ENCODE measurements at places on chromosomes 16 and 17.

DNA sequence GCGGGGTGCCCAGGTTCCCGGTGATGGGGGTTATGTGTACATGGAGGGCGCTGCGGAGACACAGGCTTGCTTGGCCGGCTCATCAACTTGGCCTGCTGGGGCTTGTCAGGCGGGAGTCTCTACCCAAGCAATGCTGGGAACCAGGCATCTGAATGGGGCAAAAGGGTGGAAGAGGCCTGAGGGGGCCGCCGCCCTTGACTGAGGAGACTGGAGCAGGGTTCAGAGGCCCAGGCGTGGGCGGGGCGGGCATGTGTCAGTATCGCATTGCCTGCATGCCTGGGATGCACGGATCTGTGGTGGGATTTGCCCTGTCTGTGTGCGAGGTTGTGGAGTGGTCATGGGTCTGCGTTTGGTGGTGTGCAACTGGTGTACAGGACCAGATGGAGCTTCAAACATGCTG, 21.1 kb downstream of the ARHGAP23 start:
- no peak for DNase-seq

- peak; percentile 94 for DNase-seq
Observed at GRCh38 chr17:37710344-37710886, 34.4 kb downstream of the HNF1B start.

GRCh38 chr17:82582709-82583108, 63.2 kb downstream of the FOXK2 start:
- DNase-seq, result no peak

DNA sequence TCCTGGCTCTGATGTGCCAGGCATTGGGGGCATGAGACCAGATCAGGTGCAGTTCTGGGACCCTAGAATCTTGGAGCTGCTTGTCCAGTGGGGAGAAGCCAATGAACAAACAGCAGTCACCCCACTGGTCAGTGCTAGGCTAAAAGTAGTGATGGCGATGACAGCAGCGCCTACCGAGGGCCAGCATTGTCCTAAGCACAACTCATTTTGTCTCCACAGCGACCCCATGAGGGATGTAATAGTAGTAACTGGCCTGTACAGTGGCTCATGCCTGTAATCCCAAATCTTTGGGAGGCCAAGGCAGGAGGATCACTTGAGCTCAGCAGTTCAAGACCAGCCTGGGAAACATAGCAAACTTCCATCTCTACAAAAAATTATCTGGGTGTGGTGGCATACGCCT, 6.2 kb downstream of the SMCR8 start:
- peak; percentile 51 for DNase-seq

DNA sequence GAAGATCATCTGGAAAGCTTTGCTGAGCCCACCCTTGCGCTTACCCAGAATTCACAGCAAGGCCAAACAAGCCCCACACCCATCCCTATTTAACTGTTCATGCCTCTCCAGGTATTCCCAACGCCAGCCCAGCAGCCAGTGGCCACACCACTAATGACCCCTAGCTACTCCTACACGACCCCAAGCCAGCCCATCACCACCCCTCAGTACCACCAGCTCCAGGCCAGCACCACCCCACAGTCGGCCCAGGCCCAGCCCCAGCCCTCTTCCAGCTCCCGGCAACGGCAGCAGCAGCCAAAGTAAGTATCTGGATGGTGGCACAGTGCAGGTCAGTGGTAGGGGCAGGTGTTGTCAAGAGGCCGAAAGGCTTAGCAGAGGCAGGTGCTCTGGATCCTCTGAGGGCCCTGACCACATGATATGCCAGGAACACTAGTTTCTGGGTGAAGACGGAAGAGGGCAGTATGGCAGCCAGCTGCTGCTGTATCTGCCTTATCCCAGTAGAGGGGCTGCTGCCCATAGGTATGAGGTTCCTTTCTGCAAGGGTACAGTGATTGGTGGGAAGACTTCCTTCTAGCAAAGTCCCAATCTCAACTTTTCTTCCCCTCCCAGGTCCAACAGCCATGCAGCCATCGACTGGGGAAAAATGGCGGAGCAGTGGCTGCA, 10.7 kb downstream of the PROCA1 start:
- no peak for DNase-seq

DNA sequence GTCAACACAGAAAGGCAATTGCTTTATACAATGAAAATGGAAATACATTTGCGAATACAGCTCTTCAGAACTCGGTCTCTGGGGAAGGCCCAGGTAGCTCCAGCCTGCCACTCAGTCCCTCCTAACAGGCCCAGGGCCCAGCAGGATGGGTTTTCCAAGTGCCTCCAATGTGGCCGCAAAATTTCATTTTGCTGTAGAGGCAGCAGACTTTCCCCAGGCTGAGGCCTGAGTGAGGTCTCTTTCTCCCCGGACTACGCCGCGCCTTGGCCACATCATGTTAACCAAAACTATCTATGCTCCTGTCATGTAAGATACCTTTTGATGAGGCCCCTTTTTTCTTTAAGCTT, 606.0 kb upstream of the SALL1 start:
- DNase-seq, result no peak

- DNase-seq, result peak; percentile 88
Observed at GRCh38 chr16:25691519-25692091, at the start of gene HS3ST4. Gene HS3ST4 (plus strand): TSS chr16:25691959.

DNA sequence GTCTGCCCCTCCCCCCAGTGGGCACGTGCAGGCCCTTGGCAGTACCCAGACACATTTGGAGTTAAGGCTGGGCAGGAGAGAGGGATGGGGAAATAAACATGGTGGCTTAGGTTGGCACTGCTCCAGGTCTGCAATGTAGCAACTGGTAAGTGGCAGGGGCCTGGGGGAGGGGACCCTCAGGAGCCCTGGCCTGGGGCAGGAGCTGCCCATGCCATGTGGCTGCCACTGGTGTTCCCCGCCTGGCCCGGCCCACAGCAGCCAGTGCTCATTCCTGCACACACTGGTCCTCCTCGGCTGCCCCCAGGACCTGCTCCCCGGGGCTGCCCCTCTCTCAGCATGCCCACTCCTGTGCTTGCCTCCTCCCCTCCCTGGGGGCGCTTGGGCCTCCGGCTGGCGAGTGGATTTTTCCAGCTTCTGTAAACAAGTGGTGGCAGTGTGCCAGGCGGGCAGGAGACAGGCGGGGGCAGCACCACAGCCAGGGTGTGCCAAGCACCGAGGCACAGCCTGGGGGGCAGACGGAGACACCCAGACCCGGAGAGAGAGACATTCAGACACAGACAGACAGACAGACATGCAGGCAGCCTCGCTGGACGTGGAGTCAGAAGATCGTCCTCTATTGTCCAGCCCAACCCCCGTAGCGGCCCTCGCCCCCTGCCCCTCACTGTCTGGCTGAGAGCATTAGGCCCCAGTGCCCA, 9.4 kb downstream of the THRA start:
- no peak for DNase-seq

DNA sequence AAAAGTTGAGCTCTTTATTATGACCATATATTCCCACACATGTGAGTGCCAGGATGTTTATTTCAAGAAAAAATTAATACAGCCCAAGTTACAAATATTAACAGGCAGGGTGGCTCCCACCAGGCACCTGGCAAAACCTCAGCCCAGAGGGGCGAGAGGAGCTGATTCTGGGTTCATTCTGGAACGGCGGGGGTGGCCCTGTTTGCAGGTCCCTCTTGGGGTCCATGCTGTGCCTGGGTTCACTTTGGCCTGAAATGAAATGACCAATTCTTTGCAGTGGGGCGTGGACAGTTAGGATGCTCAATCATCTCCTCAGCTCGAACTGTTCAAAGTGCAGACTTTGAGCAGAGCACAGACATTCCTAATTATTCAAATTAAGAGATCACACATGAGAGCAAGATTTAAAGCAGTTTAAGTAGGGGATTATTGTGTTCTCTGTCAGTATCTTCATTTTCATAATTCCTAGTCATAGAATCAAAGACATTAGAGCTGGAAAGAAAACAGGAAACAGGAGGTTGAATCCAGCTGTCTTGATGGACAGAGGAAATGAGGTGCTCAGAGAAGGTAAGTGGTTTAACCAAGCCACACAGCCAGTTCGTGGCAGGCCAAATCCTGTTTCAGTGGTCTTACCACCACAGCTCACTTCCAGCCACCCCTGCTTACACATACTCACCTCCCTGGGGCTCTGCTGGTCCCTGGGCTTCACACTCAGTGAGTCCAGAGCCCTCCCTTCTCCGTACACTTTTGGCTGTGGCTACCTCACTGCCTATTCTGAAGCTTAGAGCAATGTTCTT, 363.9 kb upstream of the TNRC6C start:
- DNase-seq, result no peak

GRCh38 chr16:4498546-4499195, 22.5 kb downstream of the HMOX2 start:
- no peak for DNase-seq

DNA sequence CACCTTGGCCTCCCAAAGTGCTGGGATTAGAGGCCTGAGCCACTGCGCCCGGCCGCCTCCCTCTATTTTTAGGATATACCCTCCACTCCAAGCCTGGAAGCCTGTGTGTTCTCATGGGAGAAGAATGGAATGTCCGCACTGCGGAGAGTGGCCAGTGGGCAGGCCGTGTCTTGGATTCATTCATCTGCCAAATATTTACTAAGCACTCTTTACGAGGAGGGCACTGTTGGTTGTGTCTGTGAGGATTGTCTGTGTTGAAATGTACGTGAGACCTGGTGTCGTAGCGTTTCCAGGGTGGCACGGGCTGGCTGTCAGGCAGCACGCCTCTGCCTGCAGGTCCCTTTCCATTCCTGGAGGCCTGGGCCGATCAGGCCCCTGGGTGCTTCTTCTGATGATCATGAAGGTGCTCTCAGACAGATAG, 19.2 kb downstream of the PGS1 start:
- DNase-seq, result no peak

DNA sequence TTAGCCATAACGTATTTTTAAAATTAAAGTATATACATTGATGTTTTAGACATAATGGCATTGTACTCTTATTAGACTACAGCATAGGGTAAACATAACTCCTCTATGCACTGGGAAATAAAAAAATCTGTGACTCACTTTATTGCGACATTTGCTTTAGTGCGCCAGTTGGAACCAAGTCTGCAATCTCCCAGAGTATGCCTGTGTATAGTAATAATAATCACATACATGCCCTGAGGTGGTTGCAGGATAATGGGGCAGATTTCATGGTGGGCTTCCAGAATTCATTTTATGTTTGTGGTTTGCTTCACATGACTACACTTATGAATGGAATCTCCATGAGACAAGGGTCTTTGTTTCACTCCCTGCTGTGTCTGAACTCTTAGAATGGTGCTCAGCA, 66.9 kb upstream of the N4BP1 start:
- no peak for DNase-seq

DNA sequence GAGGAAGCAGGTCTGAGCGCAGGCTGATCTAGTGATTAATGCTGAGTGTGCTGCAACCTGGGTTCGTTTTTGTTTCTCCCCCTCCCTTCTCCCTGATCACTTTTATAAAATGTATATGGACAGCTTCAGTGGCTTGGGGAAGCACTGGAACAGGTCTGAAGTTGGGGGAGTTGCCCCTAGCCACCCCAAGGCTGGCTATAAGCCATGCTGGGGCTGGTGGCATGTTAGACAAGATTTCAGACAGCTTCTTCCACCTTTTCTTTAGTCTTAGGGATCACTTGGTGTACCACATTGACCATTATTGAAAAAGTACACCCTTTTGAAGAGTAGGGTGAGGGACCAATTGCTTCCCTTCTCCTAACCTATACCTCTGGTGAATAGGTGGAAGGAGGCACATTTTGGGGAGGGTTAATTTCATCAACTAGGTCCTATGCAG, 3.8 kb upstream of the VAC14 start:
- DNase-seq, result no peak

DNA sequence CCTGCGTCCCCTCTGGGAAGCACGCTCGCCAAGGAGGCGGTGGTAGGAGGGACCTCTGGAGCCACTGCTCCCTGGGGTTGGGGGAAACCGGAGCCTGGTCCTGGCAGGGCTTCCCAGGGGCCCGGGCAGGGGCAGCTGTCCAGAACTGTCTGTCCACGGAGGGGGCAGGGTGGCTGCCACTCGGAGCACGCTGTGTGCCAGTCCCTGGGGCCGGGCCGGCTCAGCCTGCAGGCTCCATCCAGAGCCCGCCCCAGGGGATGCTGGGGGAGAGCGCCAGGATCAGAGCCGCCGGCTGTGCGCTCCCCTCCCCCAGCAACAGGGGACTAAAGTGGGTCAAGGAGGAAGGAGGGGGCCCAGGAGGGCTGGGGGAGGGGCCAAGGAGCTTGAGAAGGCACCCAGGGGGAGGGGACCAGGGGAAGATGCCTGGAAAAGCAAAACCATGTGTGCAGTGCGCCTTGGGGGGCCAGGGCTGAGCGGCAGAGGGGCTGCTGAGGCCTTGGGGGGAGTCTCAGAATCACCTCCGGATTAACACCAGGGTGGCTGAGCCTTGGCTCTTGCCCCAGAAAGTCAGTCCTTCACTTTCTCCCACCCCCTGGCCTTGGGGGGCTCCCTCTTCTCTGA, 21.3 kb downstream of the ZNF423 start:
- peak; percentile 72 for DNase-seq

GRCh38 chr17:46887717-46888116, 35.2 kb upstream of the GOSR2 start:
- no peak for DNase-seq

DNA sequence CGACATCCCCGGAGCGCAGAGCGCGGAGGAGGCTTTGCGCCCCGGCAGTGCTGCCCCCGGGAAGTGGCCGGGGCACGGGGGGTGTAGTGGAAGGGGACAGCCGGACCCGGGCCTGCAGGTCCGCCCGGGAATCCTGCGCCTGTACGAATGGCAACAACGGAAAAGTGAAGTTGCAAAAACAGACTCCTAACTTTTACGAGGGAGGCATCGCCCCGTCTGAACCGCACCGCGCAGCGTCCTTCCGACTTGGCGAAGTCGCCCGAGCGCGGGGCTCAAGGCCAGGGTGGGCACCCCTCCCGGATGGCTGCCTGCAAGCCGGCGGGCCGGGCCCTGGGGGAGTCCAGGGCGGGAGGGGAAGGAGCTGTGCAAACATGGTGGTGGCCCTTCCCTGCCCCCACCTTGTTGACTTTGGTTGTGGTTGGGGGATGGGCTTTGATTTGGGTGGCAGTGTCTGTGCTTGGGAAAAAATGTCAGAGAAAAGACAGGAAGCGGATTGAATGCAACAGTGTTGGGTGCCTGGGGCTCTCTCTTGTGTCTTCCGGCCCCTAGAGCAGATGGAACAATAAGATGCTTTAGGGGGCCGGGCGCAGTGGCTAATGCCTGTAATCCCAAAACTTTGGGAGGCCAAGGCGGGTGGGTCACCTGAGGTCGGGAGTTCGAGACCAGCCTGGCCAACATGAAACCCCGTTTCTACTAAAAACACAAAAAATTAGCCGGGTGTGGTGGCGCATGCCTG, 675 bp downstream of the RNF213 start:
- DNase-seq, result peak; percentile 82

GRCh38 chr17:12691173-12691572, 25.5 kb downstream of the MYOCD start:
- DNase-seq, result no peak

DNA sequence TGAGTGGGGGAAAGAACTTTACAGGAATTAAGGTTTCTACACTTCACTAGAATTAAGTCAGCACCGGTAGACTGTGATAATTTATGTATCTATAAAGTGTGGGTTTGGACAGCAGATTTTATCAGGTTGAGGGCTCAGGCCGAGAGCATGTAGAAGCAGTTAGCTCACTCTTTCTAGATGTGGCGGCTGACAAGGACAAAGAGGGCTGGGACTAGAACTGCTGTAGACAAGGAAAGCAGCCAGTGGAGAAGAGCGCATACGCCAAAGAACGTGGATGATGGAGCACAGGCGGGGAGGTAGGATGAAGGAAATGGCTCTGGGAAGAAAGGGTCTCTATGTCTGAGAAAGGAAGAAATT, 504 bp upstream of the GOSR1 start:
- DNase-seq, result peak; percentile 31
